Stimulated activated CD8-positive, alpha-beta memory T cell treated with anti-CD3 and anti-CD28 coated beads, Interleukin-7, amount 100 ng/mL, for 1 hour (primary cell): ENCODE measurements at places on chromosomes 4 and X.

GRCh38 chr4:80202741-80203553 lies 5.6 kb downstream of the PRDM8 start:
- no peak for DNase-seq

DNA sequence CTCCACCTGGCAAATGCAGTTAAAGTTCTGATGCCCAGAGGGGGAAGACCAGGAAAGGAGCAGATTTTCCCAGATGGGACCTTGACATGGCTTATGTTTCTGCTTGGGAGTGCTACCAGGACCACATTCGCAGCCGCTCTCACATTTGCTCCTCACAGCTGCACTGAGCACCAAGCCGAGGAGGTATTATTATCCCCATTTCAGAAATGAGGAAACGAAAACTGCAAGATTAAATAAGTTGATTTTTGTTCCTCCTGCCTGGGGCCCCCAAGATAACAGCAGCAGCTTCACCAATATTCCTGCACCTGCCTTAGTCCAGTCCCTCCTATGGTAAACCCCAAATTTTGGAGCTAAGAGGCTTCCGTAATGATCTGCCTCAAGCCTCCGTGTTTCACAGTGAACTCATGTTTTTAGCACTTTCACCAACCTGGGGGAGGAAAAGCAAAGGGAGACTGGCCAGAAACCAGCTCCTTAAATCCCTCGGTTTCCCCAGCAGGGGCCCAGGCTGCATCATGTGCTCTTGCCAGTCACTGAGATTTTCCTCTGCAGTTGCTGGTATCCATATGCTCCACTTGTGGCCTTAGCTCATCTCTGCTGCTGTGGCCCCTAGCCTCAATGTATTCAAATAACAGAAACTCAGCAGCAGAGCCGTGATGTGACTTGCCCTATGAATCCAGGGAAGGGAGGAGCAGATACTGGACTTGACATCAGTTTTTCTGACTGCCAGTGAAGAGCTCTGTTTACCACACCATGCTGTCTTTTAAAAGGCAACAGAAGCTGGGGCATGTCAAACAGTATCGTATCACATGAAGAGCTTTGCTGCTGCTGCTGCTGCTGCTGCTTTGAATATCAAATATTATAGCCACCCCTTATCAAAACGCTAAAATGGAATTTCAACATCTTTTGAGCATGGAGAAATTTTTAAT lies 95.5 kb upstream of the KLHL13 start:
- no peak for DNase-seq

GRCh38 chr4:48341776-48342605 lies 662 bp downstream of the SLAIN2 start:
- no peak for DNase-seq

DNA sequence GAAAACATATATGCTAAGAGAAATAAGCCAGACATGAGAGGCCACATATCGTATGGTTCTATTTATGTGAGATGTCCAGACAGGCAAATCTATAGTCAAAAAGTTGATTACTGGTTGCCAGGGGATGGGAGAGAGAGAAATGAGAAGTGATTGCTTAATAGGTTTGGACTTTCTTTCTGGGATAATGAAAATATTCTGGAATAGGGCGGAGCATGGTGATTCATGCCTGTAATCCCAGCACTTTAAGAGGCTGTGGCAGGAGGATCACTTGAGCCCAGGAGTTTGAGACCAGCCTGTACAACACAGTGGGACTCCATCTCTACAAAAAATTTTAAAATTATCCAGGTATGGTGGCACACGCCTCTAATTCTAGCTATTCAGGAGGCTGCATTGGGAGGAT lies 22.4 kb downstream of the RBM47 start:
- DNase-seq: no peak

DNA sequence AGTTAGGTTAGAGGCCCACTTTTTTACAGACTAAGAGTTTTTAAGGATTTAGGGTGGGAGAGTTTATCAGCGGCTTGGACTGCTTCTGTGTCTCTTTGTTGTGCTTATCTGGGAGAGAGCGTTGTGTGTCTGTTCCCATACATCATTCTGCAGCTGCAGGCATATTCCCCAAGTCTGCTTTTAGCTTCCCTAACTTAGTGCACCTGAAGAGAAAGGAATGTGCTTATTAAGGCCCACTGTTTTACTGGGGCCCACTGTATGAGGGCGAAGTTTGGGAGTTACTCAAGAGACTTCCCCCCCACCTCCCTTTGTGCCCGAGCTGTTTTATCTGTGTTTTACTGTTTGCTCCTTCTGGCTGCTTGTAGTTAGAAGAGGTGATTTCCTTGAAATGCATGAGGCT lies 31.9 kb downstream of the ART3 start:
- no peak for DNase-seq

- DNase-seq: no peak
Measured at GRCh38 chrX:50054147-50054546, 131.8 kb downstream of the CLCN5 start.

DNA sequence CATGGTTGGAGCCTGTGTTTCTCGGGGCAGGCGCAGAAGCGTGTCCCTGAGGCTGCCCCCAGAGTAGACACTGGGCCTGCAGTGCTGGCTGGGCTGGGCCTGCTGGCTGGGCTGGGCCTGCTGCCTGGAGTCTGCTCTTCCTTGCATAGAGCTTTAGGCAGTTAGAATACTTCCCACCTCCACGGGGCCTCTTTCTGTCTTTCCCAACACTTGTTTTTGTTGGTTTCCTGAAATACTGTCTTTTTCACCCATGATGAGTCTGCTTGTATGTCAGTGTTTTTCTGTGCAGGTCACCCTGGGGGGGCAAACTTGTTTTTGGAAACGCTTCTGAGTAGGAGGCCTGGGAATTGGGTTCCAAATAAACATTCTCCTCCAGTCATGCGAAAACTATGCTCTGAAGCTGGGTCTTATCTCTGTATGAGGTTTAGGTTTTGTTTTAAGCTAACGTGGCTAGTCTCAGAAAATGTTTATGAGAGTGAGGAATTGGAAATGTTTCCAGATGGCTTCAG lies 32.2 kb downstream of the TRMT44 start:
- DNase-seq: no peak

DNA sequence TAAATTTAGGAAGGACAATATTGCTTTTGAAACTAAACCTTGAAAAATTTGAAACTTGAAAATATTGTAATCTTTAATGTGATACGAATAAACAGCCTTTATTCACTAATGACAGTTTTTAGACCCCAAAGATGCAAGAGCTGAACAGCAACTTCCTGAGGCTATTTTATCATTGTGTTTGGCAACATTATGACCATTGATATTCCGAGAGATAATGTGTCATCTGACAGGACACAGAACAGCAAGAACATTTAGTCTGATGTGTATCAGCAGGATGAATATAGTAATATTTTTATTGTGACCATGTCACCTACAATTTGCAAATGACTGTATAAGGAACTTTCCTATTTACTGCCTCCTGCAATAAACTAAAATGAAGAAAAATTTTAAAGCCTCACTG lies 316.0 kb downstream of the ADAM29 start:
- DNase-seq: no peak

GRCh38 chr4:67292636-67293035 lies 252.7 kb downstream of the CENPC start:
- no peak for DNase-seq

DNA sequence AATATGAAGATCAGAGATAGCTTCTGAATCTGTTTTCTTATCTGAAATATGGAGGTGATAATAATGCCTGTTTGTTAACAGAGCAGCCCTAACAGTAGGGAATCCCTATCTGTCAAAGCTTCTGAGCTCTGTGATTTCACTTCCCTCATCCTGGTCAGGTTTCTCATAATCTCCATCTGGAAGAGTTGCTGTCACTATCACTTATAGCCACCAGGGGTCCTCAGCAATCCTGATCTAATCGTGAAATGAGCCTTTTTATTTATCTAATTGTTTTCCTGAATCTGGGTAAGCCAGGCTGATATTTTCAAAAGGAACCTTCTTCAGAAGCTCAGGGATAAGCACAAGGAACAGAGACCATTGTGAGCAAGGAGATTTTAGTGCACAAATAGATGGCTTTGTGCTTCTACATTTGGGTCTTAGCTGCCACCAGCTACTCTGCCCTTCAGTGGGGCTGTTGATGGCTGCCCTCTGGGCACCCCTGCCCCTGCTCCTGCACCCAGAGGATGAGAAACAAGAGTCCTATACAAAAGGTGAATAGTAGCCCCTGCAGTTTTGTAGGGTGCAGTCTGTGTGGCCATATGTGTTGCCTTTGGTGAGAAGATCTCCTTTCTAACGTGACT lies 196.4 kb upstream of the RADX start:
- DNase-seq: no peak

GRCh38 chr4:67765401-67765800 lies 11.2 kb upstream of the GNRHR start:
- DNase-seq: no peak

DNA sequence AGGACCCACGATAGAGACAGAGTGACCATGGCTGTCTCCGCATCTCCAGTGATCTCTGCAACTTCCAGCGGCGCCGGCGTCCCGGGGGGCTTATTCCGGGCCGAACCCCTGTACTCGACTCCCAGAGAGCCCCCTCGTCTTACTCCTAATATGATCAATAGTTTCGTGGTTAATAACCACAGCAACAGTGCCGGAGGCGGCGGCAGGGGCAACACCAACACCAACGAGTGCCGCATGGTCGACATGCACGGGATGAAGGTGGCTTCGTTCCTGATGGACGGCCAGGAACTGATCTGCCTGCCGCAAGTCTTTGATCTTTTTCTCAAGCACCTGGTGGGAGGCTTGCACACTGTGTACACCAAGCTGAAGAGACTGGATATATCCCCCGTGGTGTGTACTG lies 343 bp downstream of the DACH2 start:
- no peak for DNase-seq

- no peak for DNase-seq
Measured at GRCh38 chr4:150384249-150384648, 197.7 kb upstream of the MAB21L2 start.

DNA sequence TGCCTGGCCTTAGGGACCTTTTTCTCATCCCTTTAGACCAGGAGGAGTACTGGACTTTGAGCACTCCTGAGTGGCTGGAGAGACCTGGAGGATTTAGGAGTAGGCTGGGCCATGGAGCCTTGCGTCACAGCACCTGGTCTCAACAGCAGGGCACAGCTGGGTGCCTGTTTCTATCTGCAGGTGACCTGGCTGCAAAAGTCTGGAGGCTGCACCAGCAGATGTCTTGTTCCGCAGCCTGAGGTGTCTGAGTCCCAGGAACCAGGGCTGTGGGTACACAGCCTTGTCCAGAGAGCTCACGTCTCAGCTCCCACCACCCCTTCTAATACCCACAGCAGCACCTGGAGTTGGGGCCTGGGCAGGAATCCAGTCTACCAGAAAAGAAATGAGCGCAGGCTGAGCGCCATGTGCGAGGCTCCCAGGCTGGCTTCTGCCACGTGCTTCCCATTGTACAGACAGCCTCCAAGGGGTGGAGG lies 5.0 kb upstream of the NSD2 start:
- DNase-seq: no peak

DNA sequence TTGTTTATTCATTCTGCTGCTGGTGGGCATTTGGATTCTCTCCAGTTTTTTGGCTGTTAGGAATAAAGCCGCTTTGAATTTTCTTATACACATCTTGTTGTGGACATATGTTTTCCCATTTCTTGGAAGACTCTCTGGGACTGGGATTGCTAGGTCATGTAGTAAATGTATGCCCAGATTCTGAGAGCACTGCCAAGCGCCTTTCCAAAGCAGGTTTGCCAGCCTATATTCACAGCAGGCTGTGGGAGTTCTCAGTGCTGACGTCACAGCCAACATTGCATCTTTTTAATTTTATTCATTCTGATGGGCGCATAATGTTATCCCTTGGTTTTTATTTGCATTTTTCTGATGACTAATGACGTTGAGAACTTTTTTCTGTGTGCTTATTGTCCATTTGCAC lies 24.1 kb downstream of the TMEM271 start:
- DNase-seq: no peak

DNA sequence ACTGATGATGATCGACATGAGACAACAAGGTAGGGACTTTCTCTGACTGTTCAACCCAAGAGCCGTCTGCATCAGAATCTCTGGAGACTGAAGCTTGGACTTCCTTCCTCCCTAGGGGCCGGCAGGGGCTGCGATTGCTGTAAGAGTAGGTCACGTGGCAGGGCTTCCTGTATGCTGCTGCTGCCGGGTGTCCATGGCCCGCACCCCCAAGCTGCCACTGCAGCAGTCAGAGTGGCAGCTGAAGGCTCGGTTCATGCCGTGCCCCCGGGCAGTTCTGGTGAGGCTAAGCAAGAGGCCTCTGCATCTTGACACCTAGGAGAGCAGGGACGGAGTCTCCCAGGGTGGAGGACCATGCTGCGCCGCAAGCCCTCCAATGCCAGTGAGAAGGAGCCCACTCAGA lies at the start of gene SASH3:
SASH3 (plus strand) TSS at position 203 of the 400 bp plus-strand sequence; CDS start at position 352, 149 bp downstream.
- DNase-seq: no peak

DNA sequence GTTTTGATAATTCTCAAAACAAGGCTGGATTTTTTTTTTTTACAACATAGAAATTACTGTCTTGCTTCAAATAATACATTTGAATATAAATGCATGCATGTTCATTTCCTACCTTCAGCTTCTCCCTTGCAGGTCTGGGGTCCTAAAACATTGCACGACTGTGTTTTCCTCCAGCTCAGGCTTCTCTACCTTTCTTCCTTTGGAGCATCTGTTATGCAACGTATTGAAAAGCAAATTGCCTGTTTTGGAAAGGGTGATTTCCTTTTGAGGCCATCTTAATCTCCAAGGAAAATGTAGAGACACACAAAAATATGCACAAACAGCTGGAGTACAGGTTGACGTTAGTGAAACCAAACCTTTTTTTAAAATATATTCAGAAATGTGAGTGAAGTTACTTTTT lies 115.6 kb upstream of the TLL1 start:
- DNase-seq: no peak

GRCh38 chrX:105635794-105636193 lies 186.5 kb upstream of the NRK start:
- no peak for DNase-seq

GRCh38 chrX:123878252-123878721 lies 18.4 kb downstream of the XIAP start:
- no peak for DNase-seq

DNA sequence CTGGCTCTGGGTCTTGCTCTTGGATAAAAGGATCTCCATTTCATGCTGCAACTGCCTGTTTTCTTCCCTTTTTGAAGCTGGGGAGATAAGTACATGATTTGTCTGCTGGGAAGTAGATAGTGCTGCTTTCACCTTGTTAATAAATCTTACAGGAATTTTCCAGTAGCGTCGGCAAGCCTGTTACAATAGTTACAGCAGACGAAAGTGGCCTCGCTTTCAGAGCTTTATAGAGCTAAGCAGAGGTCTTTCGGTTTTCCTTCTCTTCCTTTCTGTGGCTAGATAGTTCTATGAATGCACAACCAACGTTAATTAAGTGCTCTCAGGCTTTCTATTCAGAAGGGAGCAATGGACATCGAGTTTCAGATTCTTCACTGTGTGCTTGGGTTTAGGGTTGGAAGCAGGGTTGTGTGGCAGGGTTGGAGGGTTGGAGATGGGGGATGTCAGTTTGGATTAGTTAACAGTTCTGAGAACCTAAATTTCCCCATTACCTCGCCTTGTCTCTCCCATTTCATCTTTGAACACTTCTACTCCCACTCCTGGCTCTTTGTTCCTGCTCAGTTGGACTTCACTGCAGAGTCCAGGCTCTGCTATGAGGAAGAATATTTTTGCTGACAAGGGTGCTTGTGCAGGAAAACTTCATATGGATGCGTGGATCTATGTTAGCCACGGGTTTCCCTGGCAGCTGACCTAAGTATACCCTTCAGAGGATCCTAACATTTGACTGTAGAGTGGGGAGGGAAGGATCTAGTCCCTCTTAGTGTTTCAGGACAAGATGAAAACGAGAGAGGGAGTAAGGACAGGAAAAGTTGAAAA lies 237.9 kb downstream of the ARHGAP10 start:
- DNase-seq: no peak
